Stimulated activated CD4-positive, alpha-beta T cell treated with anti-CD3 and anti-CD28 coated beads, Interleukin-15, amount 100 ng/mL, for 48 hours (primary cell): ENCODE measurements at places on chromosomes 3 and 15.

DNA sequence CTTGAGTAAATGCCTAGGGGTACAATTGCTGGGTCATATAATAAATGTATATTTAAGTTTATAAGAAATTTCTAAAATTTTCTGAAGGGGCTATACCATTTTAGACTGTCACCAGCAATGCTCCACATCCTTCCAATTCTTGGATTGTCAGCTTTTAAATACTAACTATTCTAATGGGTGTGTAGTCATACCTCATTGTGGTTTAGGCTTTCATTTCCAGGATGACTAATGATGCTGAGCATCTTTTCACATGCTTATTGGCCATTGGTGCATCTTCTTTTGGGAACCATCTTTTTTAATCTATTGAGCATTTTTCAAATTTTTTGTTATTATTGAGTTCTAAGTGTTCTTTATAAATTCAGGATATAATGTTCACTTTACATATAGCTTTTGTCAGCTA, 52.5 kb upstream of the CORO2B start:
- no peak for DNase-seq

DNA sequence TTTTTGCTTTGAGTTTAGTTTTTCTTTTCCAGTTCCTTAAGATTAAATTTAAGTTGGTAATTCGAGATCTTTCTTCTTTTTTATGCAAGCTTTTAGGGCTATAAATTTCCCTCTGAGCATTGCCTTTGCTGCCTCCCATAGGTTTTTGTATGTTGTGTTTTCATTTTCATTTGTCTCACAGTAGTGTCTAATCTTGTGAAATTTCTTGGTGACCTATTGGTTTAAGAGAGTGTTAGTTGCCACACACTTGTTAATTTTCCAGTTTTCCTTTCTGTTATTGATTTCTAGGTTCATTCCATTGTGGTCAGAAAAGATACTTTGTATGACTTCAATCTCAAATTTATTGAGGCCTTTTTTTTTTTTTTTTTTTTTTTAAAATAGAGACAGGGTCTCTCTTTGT, 18.3 kb upstream of the IL20RB start:
- DNase-seq, result no peak

DNA sequence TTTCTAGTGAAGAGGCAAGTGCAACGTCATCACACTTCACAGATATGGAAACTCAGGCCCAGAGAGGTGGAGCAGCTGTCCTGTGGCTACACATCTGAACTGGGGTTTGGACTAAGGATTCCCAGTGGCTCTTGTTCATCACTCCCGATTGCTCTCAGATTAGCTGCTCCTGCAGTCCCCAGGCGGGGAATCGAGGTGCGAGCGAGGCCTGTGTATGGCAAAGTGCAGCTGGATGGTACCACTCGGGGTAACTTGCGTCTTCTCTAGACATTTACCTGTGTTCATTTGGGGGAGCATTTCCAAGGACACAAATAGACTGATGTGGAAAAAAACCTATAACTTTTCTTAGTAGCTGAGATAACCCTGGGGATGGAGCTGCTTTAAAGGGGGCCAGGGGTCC, 45.9 kb upstream of the TRPM1 start:
- no peak for DNase-seq

GRCh38 chr3:10845001-10845761, 29.2 kb downstream of the SLC6A11 start:
- DNase-seq, result no peak

DNA sequence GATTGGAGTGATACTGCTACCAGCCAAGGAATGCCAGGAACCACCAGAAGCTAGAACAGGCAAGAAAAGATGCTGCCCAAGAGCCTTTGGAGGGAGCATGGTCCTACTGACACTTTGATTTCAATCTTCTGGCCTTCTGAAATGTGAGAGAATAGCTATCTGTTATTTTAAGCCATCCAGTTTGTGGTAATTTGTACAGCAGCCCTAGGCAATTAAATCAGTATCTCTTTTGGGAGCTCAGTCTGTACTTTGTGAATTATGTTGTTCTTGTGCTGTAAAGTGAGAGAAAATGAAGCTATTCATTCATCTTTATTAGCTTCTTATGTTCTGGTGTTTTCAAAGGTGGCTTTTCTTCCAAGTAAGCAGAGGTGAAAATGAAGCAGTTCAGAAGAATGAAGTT, 381.3 kb downstream of the PDCD6IP start:
- DNase-seq, result no peak

DNA sequence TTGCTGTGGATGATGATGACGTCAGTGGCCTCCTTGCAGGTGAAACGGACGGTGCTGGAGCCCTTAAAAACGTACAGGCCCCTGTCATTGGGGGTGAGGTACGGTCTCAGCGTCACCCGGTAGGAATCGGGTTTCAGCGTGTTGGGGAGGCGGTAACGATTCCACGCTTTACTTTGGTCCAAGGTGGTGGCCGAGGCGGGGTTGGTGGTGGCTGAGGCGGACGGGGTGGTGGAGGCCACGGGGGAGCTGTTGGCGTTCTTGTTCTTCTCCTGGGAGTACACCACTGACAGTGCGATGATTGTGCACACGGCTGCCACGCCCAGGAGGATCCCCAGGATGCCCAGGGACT, 8.5 kb downstream of the ANPEP start:
- DNase-seq, result no peak

GRCh38 chr3:45986303-45986982, 9.2 kb downstream of the FYCO1 start:
- DNase-seq, result no peak

- no peak for DNase-seq
Observed at GRCh38 chr3:28791713-28792255, 443.2 kb upstream of the AZI2 start.

GRCh38 chr3:13509816-13510192, 29.7 kb downstream of the HDAC11 start:
- DNase-seq, result no peak

DNA sequence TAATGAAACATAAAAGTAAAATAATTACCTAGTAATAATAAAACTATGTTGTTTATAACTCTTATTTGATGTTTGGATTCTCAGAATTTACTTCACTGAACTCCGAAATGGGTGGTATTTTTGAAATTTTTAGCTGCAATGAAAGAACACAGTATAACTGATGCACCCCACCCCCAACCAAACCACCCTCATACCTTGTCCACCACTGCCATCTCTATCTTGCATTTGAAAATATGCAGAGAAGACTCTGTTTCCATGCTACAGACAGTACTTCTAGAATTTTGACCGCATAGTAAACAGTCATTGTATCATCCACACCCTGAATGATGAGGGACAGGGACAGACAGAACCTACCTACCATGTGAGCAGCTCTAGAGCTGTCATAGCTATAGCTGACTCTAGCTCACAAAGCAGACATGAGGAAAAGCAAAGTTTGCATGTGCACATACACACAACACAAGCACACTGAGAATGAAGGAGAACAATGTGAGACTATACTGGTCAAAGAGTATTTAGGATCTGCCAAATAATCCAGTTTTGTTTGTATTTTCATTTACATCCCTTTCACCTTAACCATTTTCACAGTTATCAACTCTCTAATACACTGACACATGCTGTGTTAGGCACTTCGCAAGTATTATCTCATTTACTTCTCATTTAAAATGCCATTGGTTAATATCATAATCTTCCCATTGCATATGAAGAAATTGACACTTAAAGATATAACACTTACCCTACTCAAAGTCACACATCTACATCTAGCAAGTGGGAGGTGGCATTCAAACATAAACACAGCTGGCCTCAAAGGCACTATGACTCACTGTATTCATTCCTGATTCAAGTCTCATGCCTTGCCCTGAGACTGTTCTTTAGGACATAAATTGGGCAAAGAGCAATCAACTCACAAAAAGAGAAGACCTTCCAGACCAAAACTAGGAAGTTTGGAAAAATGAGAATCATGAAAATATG, 1014.7 kb upstream of the CFAP20DC start:
- DNase-seq, result no peak

DNA sequence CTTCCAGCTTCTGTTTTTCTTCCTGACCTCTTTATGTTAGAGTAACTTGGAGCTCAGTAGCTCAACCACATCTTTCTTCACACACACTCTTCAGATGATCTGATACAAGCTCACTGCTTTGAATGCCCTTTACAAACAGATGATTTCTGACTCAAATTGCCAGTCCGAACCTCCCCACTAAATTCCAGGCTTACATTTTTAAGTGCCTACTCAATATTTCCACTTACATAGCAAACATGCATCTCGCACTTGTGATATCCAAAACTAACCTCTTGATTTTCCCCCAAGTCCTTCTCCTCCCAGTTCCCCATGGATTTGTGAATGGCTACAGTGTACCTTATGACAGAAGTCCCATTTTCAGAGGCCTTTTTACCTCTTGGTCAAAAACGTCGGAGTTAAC, 139.1 kb downstream of the GBE1 start:
- no peak for DNase-seq

- no peak for DNase-seq
Observed at GRCh38 chr3:173870976-173871375, 473.4 kb downstream of the NLGN1 start.

- no peak for DNase-seq
Observed at GRCh38 chr3:46025139-46025538, 2.1 kb downstream of the XCR1 start.

- no peak for DNase-seq
Observed at GRCh38 chr15:60557191-60557618, 78.3 kb upstream of the ICE2 start.

DNA sequence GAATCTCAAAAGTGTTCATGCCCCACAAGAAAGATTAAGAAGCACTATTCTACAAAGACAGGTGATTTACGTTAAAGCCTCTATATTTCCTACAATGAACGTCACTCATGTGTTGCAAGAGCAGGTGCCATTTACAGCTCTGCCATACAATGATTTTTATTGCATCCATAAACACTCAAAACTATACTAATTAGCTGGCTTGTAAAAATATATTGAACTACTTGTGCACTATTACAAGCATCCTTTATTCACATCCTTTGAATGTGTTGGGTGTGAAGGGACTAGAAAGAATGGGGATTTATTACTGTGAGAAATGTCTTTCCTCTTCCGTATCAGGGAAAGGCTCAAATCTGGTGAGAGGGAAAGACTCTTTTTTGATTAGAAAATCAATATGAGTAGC, 50.7 kb upstream of the C3orf49 start:
- DNase-seq, result no peak

DNA sequence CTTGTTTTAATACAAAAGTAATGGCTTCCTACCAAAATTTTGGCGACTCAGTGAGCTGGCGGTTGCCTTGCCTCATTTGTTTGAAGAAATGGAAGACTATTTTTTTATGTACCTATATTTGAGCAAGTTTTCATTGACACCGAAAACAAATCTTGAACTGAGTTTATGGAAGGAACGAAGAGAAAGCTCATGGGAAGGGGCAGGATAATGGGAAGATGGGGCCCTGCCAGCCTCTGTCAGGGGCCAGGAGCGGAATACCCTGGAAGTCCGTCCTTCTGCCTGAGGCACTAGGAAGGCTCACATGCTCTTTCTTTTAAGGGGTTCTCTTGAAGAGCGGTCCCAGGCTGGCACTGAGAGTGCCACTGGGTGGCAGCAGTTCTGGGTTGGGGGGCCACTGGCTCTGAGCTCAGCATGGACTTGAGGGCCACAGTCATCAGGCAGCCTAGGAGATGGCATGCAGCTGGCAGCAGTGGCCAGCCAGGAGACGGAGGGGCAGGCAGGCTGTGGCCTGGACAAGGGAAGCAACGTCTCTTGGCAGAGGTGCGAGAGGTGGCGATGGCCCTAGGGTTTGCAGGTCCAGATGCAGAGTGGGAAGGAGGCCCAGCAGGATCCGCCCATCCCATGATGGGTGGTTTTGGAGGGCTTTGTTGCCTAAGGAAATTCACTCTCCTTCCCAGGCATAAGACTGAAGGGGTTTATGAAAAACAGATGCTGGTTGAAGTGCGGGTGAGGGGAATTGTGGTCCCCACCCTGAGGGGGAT, 41.6 kb downstream of the ISG20 start:
- DNase-seq, result no peak

- no peak for DNase-seq
Observed at GRCh38 chr3:175267561-175267960, 408.4 kb downstream of the NAALADL2 start.

DNA sequence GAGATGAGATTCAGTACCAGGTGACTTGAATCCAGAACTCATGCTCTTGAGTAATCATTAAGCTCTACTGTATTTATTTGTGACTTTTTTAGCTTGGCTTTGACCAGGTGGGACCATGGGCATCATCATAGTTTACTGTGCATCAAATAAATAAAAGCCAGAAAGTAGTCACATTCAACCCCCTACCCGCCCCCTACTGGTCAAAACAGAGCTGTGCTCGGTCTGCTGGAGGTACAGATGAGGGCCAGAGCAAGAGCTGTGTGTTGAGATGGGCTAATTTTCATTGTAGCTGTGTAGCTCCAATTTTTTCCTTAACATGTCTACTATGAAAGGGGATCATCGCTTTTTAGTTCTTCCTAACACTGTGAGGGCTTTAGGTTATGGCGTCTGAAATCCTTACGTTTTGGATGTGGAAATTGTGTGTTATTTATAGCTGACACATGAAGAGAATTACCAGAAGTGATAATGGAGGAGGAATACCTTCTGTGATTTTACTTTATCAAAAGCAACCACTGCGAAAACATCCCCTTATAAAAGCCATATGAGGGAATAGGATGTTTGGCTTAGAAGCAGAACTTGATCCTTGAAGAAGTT, 375.1 kb downstream of the PTPRG start:
- no peak for DNase-seq

DNA sequence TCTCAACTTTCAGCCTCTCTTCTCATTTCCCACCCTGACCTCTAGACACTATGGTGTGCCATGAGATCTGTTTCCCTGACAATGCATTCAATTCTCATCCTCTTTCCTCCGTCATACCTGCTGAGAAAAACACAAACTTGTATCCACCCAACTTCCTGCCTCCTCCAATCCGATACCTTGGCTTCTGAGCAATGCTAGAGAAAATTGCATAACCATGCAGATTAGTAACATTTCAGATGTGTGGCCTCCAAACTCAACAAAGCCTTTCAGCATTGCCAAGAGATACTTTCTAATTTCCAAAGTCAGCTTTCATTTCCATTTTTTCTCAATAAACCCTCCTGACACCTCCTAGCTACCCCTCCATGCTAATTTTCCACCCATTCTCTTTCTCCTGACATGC, 88.5 kb downstream of the MINAR1 start:
- no peak for DNase-seq

DNA sequence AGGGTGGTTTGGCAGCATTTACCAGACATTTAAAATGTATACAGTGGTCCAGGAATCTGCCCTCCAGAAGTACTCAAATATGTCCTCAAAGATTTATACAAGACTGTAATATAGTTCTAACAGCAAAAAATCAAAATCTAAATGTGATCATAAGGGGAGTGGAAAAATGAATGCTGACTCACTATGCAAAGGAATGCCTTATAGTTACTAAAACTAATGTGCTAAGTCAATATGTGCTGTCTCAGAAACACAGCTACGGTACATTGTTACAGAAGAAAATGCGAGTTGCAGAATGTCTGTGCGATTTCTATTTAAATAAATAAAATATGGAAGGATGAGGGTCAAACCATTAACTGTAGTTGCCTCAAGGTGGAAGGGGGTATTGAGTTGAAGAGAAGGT, 230.1 kb upstream of the UBE2E1 start:
- no peak for DNase-seq

DNA sequence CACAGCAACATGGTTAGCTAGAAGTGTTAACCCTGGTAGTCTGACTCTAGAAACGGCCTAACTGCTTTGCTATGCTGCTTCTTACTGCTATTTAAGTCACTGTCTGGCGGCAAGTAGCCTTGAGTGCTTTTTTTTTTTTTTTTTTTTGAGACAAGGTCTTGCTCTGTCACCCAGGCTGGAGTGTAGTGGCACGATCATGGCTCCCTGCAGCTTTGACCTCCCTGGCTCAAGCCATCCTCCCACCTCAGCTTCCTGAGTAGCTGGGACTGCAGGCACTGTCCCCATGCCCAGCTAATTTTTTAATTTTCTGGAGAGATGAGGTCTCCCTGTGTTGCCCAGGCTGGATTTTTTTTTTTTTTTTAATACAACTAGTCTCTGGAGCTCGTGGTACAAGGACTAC, 93.2 kb downstream of the ITPR1 start:
- no peak for DNase-seq
